ENCODE measurements at places on chromosomes 7 and 10. TPM values are rescaled to one million over a fixed set of nuclear protein-coding genes. Genes with fewer than 3 reads are reported as not detected.

Gene ARHGAP12
- 53.3 TPM for total RNA-seq

Gene ELN
- total RNA-seq, result 7.8 TPM

Gene H2BK1
- not detected for total RNA-seq

Gene INMT
- 20.8 TPM for total RNA-seq

Gene CDCA7L
- 37.2 TPM for total RNA-seq

Gene SPDYE8
- total RNA-seq, result not detected

Gene SPDYE16
- total RNA-seq, result 0.33 TPM

Gene SUN3
- not detected for total RNA-seq

Gene CYP51A1
- 232 TPM for total RNA-seq

Gene HSPA12A
- total RNA-seq, result 9.0 TPM

Gene PVRIG
- not detected for total RNA-seq

Gene GBX1
- not detected for total RNA-seq

Gene BZW2
- total RNA-seq, result 136 TPM

Gene PLEKHS1
- total RNA-seq, result under 0.01 TPM

Gene LRIT1
- not detected for total RNA-seq

Gene ANXA8
- 0.15 TPM for total RNA-seq

Gene STEAP2
- total RNA-seq, result 37.7 TPM

Gene UNC5B
- 34.2 TPM for total RNA-seq

Gene GIMAP8
- 0.15 TPM for total RNA-seq

Gene ARL5B
- total RNA-seq, result 10.0 TPM

Gene PDZD7
- total RNA-seq, result 1.6 TPM

Gene LIPM
- not detected for total RNA-seq

Data from smooth muscle cell of trachea (primary cell).